Cardiac septum (tissue), 1 donor: ENCODE measurements at places on chromosomes 6 and 20.

- no peak for DNase-seq
Measured at GRCh38 chr6:20279608-20280287, 67.5 kb upstream of the MBOAT1 start.

DNA sequence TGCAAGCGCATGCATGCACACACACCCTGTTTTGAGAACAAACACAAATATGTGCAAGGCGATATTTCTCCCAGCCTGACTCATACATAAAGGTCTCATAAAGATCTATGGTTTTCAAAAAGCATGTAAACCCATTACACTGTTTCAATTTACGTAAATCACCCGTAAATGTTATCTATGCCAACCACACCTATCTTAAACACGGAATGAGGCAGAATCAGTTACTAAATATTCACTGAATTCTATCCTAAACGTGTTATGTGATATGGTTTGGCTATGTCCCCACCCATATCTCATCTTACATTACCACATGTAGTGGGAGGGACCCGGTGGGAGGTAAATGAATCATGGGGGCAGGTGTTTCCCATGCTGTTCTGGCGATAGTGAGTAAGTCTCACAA, 621.6 kb downstream of the KIF16B start:
- no peak for DNase-seq

DNA sequence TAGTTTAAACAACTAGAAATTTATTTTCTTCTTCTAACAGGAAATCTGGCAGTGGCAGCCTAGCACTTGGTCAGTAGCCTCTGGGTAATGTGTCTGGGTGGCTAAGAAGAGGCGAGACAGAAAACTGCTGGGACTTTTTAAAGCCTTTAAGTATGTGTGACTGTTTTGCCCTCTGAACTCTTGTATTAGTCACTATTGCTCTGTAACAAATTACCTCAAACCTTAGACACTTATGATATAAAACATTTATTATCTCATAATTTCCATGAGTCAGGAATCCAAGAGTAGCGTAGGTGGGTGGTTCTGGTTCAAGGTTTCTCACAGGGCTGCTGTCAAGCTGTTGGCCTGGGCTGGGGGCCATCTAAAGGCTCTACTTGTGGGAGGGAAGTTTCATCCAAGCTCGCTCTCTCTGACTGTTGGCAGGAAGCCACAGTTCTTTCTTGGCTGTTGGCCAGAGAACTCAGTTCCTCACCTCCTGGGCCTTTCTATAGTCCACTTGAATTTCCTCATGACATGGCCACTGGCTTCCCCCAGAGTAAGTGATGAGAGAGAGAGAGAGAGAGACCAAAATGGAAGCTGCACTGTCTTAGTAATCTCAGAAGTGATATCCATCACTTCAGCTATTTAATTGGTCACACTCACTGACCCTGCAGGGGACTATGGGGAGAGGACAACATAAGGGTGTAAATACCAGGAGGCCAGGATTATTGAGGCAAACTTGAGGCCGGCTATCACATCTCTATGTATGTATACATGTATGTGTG, 17.4 kb upstream of the TBC1D22B start:
- DNase-seq = peak; percentile 96

DNA sequence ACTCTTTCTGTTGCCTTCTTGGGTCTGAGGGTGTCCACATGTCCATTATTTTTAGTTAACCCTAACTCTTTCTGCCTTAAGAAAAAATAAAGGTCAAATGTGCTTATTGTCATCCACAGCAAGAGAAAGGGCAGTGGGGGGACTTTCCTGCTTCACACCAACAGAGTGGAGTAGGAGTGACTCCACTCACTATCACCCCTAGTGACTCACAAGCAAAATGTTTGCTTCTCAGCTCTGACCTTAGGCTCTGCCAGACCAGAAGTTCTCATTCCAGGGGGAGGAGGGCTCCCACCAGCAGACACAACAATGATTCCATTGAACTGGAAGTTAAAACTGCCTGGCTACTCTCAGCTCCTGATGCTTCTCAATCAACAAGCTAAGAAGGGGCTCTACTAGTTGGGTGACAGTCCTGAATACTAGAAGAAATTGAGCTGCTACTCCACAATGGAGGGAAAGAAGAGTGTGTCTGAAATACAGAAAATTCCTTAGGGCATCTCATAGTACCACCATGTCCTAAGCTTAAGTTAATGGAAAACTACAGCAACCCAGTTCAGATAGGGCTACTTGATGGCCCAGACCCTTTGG, 83.9 kb upstream of the AFDN start:
- peak; percentile 39 for DNase-seq

GRCh38 chr20:49445176-49445575, 37.3 kb downstream of the KCNB1 start:
- DNase-seq = no peak

DNA sequence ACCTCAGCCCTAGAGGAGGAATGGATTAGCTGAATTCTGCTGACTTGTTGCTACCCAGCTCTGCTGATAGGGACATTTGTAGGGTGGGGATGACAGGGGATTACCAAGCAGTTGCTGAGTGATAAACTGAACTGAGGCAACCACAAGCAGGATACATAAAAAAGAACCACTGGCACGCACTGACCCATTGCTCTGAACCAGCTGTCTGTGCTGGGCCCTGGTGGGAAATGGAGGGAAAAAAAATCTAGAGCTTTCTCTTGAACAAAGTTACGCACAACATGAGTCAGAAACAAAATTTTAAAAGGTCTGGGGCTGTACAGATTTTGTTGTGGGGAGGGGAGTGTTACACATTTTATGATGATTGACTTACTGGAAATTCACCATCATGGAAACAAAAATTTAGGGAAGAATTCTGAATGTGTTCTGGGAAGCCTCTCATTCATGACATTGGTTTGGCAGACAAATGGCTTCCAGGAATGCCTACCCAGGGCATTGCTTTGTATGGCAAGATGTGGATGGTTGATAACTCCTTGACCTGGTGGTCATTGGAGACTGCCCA, 37.7 kb downstream of the FOXO3 start:
- DNase-seq = no peak

DNA sequence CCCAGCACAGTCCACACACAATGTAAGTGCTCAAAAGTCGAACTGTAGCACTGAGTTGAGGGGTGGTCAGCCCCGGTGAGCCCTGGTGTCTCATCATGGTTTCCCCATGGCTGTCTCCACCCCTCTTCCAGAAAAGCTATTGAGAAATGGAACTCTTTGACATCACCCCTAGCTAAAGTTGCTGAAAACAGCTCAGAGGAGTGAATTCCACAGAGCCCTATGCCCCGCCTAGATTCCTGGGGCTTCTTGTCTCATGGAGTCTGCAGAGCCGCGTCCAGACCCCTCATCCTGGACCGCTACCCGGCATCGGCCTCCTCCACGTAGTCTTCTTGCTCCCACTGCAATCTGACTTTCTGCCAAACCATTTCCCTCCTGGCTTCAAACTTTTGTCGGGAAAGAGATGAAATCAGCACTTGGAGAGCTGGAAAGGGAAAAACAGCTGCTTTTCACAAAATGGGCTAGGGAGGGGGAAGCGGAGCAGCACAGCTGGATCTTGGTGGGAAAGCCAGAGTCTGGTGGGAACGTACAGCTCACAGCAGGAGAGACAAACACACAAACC, 132.2 kb downstream of the SNX5 start:
- peak; percentile 85 for DNase-seq

- DNase-seq = no peak
Measured at GRCh38 chr20:6614836-6615235, 152.7 kb upstream of the BMP2 start.

GRCh38 chr6:158795516-158795915, 23.7 kb downstream of the EZR start:
- no peak for DNase-seq

DNA sequence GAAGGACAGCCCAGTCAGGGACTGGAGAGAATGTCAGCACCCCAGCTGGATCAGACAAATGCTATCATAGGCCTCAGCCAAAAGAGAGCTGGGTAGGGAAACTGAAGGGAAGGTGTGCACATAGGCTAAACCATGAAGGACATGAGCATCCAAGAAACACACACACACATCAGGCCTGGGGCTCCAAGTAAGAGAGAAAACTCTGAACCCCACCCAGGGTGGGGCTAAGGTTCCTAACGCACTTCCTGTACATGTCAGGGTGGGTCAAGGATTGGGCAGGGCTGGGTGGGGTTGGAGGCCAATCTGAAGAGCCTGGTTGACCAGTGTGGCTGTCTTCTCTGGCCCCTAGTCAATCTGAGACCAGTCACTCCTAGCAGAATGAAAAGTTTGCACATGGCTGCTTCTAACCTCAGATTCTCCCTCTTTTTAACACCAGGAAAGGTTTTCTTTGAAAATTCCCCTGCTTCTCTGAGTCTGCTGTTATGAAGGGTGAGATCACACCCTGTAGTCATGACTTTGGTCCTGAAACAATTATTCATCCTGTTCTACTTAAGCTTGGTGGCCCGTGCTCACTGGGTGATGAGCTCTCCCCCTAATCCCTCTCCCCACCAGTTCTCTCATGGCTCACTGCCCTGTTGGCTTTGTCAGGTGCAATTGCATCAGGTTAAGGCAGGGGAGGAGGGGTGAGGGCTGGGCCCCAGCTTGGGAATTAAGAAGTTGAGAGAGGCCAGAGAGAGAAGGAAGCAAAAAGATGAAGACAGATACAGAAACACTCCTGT, 88.4 kb downstream of the MAFB start:
- no peak for DNase-seq

DNA sequence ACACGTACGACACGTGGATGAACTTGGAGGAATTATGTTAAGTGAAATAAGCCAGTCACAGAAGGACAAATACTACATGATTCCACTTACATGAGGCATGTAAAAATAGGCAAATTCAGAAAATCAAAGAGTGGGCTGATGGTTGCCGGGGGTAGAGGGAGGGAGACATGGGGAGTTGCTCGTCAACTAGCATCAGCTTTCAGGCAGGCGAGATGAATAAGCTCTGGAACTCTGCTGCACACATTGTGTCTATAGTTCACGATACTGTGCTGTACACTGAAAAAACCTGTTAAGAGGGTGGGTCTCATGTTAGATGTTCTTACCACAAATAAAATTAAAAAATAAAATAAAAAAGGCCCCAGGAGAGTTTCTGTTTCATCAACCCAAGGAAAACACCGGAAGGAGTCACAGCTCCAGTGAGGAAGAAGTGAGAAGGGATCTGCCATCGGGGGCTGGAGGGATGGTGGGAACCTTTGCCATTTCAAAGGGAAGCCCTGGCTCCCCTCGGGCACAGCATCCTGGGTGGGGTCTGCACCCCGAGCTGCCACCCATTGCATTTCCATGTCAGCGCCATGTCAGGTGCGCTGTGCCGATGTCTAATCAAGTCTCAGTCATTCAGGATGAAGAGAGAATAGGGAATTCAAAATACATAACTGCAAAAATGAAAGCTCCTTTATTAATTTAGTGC, 98.3 kb downstream of the SLC22A23 start:
- no peak for DNase-seq

GRCh38 chr6:355373-356208, 36.0 kb upstream of the IRF4 start:
- no peak for DNase-seq

- no peak for DNase-seq
Measured at GRCh38 chr6:166775180-166775922, 148.3 kb upstream of the RPS6KA2 start.

- DNase-seq = no peak
Measured at GRCh38 chr20:17611290-17611539, 41.3 kb downstream of the DSTN start.

DNA sequence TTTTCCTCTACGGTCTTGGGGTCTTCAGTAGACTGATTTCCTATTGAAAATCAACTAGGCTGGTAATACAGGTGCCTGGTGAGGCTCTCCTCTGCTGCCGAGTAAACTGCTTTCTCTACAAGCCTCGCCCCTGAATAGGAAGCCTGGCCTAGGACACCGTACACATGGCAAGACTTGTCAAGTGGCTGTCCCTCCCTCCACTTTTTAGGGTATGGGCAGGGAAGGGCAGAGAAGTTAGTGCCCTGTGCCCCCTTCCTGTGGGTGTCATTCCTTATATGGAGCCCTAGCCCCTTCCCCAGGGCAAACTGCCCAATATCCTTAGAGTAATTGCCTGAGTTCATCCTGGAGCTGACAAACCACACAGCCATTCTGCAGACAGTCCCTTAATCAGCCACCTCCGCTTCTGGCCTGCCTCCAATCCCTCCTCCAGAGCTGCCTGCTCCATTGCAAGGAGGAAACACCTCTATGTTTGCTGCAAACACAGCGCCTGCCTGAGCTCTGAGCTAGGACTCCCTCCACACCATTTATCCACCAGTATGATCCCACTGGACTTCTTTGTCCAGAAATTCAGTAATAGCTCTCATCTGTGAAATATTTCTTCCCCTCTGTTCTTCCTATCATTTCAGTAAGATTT, 93.1 kb downstream of the CHD6 start:
- DNase-seq = peak; percentile 85

DNA sequence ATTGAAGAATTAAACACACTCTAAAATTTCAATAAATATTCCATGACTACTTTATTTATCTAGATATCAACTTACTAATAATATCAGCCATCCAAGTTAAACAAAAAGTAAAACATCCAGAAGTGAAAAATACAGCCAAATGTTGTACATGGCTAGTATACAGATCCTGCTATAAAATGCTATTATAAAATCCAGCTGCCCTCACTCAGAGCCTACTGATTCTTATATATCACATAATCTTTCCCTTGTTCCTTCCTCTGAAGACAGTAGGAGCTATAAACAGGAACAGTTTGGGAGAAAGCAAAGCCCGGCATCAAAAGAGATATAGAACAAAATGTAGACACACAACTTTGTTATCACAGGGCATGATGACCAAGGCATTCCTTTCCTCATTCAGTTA, 212.9 kb downstream of the PLCB4 start:
- no peak for DNase-seq

DNA sequence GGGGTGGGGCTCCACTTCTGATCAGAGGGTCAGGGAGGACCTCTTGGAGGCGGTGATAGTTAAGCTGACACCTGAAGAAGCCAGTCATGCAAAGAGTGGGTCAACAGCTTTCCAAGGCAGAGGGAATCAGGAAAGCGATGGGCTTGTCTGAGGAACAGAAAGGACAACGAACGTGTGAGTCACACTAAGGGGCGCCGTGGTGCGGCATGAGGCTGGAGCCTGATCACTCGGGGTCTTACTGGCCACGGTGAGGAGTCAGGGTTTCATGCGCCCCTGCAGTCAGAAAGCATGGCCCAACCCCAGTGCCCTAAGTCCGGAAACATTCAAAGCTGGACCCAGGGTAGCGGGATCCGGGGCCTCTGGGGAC, 50.6 kb upstream of the SLC32A1 start:
- no peak for DNase-seq
